ENCODE measurements at places on chromosomes 1 and 21. TPM values are rescaled to one million over a fixed set of nuclear protein-coding genes. Genes with fewer than 3 reads are reported as not detected.
A peak's percentile ranks its signal among the peaks of the same experiment; 100 is the strongest.

The BACE2 gene
- total RNA-seq: 15.1 TPM

The PALMD gene
- total RNA-seq: 24.1 TPM

DNA sequence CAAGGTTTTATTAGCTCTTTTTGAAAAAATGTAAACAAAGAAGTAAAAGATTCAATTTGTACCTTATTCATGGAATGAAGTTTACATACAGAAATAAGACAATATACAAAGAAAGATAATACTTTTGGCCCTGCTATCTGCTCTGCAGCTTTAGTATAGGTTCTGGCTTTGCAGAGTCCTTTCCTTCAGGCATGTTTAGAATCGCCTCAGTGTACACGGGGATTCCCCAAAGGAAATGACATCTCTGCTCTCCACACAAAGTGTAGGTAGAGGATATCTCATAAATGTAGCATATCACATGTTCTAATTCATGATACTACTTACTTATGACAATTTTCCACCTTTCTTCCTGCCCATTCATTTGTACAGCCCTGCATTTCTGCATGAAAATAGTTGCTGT lies 222.6 kb upstream of the DPYD start:
- no peak overlapping the region for H3K4me3 ChIP-seq
- DNase-seq: no peak
- no peaks in the 10 kb centered on the region for H3K4me1 ChIP-seq
- H3K27me3 ChIP-seq: no peaks in the 10 kb centered on the region
- H3K27ac ChIP-seq: no peak overlapping the region

The OR2G6 gene
- total RNA-seq: not detected

GRCh38 chr1:190759807-190760206 lies 282.1 kb upstream of the BRINP3 start:
- H3K4me3 ChIP-seq: no peak overlapping the region
- no peak for DNase-seq
- no peaks in the 10 kb centered on the region for H3K27me3 ChIP-seq
- no peaks in the 10 kb centered on the region for H3K36me3 ChIP-seq
- no peak overlapping the region for H3K27ac ChIP-seq

GRCh38 chr21:42265231-42265812 lies 46.4 kb downstream of the ABCG1 start:
- H3K4me3 ChIP-seq: no peak overlapping the region
- no peaks in the 10 kb centered on the region for H3K36me3 ChIP-seq
- no peaks in the 10 kb centered on the region for H3K27me3 ChIP-seq
- no peak for DNase-seq
- peak overlapping the region; percentile 79 for H3K27ac ChIP-seq
- H3K4me1 ChIP-seq: peaks cover 59% of the 10 kb centered on the region

The S100A5 gene
- total RNA-seq: not detected

The CD101 gene
- 50.2 TPM for total RNA-seq

GRCh38 chr1:36532810-36533401 lies 50.2 kb upstream of the CSF3R start:
- H3K27ac ChIP-seq: no peak overlapping the region
- no peak overlapping the region for H3K4me3 ChIP-seq
- DNase-seq: no peak

GRCh38 chr1:213067352-213067751 lies 16.3 kb downstream of the RPS6KC1 start:
- no peaks in the 10 kb centered on the region for H3K27me3 ChIP-seq
- peaks cover 4% of the 10 kb centered on the region for H3K4me1 ChIP-seq
- peaks cover 5% of the 10 kb centered on the region for H3K36me3 ChIP-seq
- H3K4me3 ChIP-seq: no peak overlapping the region
- no peak overlapping the region for H3K27ac ChIP-seq
- DNase-seq: no peak

The MPZ gene
- total RNA-seq: 6.9 TPM

- H3K27me3 ChIP-seq: no peaks in the 10 kb centered on the region
- DNase-seq: no peak
- no peaks in the 10 kb centered on the region for H3K36me3 ChIP-seq
- H3K4me3 ChIP-seq: no peak overlapping the region
- no peaks in the 10 kb centered on the region for H3K4me1 ChIP-seq
These were observed 824.8 kb downstream of the ADGRL2 start for GRCh38 chr1:82625537-82625936.
